ENCODE measurements at places on chromosomes 2 and 18. TPM values are rescaled to one million over a fixed set of nuclear protein-coding genes. Genes with fewer than 3 reads are reported as not detected.

Gene CNGA3
- 0.63 TPM for total RNA-seq

Gene SH2D6
- 8.6 TPM for total RNA-seq

Gene CAPN14
- not detected for total RNA-seq

Gene MREG
- 8.5 TPM for total RNA-seq

Gene PIEZO2
- total RNA-seq = 1.0 TPM

Gene ABCG5
- 0.22 TPM for total RNA-seq

Gene KCNE4
- 0.55 TPM for total RNA-seq

Gene IL1R2
- 40.3 TPM for total RNA-seq
